ENCODE measurements at places on chromosomes 2 and 18.

DNA sequence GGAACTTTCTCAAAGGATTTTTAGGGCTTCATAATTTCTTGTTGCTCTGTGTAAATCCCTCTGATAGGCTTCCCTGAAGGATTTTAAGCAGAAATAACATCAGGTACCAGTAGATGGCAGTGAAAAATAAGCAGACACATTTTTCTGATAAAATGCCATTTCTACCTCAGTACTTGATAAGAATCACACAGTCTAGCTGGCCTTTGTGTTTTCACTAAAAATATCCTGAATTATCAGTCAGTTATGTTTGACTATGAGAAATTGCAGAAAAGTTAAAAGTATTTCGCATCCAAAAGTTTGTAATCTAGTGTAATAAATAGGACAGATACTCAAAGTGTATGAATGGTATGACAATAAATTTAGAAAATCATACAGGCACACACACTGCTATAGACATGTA lies 68.7 kb downstream of the DNAJC10 start:
- peak; percentile 66 for DNase-seq

DNA sequence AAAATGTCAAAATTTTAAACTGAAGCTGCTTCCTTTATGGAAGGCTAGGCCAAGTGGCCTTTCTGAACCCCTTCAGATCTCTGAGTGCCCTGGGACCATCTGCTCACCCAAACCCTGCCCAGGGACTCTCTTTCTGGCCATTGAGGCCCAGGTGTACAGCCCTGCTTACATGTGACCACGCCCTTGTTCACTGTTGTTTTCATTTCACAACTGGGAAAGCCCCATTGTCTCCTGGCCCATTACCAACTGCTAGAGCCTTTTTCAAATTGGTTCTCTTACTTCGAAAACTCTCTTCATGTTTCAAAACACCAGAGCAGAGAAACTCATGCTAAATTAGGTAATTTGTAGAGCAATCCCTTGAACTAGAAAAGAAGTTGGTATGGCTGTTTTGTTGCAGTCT lies 219.5 kb upstream of the TANK start:
- no peak for DNase-seq

- no peak for DNase-seq
Observed at GRCh38 chr18:43961722-43962121, 684.4 kb upstream of the SYT4 start.

DNA sequence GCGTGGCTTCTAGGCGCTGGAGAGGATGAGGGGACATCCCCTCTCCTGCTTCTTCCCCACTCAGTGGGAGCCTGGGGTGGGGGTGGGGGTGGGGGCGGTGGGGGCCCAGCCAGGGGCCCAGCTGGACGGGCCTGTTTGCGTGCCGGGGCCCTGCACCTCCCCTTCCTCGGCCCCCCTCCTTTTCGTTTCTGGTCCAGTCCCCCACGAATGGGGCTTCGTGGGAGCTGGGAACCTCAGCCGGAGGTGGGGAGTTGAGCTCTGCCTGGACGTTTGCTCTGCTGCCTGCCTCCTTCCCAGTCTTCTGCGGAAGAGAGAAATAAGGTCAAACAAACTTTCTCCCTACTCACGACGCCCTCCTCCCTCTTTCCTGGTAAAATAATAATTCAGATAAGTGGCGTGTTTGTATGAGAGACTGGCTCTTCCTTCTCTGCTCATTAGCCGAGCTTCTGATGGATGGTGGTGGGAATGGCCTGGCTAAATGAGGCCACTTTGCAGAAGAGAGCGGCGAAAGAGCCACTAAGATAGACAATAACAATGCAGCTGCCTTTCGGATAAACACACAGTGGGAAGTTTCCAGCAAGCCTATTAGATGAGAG lies 782 bp downstream of the MTA3 start:
- peak; percentile 47 for DNase-seq

DNA sequence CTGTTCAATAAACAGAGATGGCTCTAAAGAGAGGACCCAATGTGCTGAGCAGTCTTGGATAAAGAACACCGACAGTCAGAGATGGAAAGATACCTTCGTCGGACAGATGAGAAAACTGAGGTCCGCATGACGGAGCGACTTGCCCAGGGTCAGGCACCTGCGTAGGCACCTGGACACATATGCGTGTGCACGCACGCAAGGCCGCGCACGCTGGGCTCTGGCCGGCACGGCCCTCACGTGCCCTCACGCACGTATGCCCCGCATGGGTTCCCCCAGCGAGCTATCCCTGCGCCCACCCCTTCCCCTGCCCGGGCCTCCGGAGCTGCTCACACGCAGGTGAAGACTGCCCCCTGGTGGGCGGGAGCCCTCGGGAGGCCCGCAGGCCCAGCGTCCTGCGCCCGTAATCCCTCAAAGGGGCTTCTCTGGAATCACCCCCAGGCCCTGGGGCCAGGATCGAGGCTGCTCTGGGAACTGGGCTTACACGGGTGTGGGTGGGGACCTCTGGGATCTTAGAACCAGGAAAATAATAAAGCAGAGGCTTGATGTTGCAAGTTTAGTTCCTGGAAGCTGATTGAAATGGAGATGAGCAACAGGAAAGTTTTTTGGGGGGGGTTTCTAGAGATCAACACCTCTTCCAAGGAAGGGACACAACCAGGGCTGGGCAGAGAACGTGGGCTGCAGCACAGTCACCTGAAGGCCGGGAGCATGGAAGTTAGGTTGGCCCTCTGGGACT lies 246.3 kb downstream of the TNS1 start:
- DNase-seq: peak; percentile 54

GRCh38 chr18:49617329-49617695 lies 55.5 kb downstream of the LIPG start:
- DNase-seq: no peak

GRCh38 chr2:85135660-85135914 lies 2.4 kb downstream of the TCF7L1 start:
- no peak for DNase-seq

GRCh38 chr2:42786561-42787345 lies 5.6 kb downstream of the HAAO start:
- no peak for DNase-seq

- no peak for DNase-seq
Observed at GRCh38 chr2:149442346-149442745, 112.0 kb downstream of the LYPD6 start.

GRCh38 chr2:192570788-192571187 lies 376.1 kb upstream of the TMEFF2 start:
- no peak for DNase-seq

- no peak for DNase-seq
Observed at GRCh38 chr2:236795861-236796219, 226.2 kb downstream of the ACKR3 start.

DNA sequence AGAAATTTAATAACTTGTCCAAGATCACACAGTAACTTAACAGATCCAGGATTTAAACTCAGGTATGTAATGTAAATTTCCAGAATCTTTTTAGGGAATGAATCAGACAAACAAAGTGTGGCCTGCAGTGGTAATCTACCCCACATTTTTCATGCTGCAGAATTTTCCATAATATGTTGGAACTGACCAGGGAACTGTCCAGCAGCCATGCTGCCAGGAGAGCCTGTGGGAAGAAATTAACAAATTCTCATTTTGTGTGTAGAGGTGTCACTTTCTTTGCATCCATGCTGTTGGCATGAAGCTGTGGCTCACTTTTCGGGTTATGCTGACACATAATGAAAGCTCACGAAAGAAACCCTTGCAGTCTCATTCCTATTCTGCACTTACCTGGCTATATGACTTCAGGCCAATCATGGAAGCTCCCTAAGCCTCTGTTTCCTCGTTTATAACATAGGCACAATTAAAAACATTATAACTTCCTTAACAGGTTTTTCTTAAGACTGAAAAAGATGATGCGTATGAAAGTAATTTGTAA lies 54.7 kb downstream of the CDKL4 start:
- no peak for DNase-seq

DNA sequence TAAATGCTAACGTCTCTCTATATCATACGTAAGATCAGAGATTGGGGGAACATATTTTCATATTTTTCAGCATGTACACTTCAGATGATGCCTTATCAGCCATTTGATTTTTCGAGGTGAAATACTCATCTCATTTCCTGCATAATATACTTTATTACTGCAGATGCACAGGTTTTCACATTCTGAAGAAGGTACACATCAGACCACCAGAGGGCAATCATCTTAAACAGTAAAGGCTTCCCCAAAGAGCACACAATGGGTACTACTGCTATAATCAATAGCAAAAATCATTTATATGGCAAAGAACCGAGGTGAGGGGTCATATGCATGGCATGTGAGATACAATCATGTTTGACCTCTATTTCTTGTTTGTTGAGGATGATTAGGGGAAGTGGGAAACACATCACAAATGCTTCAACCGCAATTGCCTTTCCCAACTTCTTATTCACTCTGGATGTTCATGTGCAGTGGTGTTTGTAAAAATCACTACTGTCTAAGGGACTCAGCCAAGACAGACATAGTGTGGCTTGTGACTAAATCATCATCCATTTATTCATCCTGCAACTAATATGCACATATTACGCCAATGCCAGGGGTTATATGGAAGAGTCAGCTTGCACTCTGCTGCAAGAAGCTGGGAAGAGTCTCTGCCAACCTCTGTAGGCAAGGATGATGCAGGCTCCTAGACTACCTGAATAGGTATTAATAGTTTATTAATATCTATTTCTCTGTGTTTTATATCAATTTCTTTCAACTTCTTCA lies 118.7 kb downstream of the EPB41L3 start:
- peak; percentile 38 for DNase-seq

- DNase-seq: no peak
Observed at GRCh38 chr18:76338619-76339245, 156.3 kb downstream of the ZNF516 start.

DNA sequence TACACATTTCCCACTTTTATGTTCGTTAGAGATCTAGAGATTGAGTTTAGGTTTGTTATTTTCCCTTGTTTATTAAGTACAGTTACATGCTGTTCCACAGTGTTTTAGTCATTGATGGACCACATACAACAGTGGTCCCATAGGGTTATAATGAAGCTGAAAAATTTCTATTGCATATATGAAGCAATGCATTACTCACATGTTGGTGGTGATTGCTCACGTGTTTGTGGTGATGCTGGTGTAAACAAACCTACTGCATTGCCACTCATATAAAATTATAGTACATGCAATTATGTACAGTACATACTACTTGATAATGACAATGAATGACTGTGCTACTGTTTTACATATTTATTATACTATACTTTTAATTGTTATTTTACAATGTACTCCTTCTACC lies 51.0 kb upstream of the NXPH2 start:
- no peak for DNase-seq

Data from fibroblast of lung (primary cell).